ENCODE measurements at places on chromosomes 16 and 17.
A peak's percentile ranks its signal among the peaks of the same experiment; 100 is the strongest.

DNA sequence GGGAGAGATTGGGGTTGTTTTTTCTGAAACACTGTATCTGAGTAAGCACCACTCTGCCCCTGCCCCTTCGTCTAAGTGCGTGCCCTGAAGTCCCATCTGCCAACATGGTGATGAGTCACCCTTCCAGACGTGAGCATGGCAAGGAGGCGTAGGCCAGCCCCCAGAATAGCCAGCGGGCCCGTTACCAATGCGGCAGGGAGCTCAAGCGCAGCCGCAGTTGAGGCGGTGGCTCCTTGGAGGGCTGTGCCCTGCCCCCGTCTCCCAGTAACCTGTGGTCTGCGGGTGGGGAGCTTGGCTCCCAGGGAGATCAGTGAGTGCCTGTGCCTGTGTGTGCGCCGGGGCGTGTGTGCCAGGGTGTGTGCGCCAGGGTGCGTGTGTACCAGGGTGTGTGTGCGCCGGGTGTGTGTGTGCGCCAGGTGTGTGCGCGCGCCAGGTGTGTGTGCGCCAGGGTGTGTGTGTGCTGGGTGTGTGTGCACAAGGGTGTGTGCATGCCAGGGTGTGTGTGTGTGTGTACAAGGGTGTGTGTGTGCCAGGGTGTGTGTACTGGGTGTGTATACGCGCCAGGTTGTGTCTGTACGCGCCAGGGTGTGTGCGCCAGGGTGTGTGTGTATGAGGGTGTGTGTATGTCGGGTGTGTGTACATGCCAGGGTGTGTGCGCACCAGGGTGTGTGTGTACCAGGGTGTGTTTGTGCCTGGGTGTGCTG, 98.6 kb upstream of the CHMP6 start:
- peak overlapping the region; percentile 93 for H3K27ac ChIP-seq
- H3K4me1 ChIP-seq: peaks cover 47% of the 10 kb centered on the region
- H3K27me3 ChIP-seq: no peaks in the 10 kb centered on the region
- DNase-seq: peak; percentile 30

DNA sequence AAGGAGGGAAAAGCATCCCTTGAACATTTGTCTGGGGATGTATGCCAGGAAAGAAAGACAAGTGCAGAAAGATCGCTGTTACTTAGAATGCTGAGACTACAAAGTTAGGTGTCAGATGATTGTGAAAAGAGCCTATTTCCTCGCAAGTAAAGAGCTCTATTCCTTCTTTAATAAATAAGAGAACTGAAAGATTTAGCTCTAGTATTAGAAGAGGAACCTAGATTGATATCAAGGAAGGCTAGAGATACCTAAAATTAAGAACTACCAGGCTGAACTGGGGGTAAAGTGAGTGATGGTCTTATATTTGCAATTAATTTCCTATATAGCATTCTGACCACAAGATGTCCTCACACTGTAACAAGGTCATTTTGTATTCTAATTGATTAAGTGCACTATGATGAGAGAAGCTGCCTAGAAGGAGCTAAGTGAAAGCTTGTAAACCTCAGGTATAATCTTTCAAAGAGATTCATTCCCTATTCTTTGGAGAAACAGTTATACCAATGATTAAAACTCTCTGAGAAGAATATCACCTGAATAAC, 62.3 kb downstream of the SSH2 start:
- no peaks in the 10 kb centered on the region for H3K27me3 ChIP-seq
- no peak for DNase-seq
- peaks cover 23% of the 10 kb centered on the region for H3K4me1 ChIP-seq
- H3K4me3 ChIP-seq: no peak overlapping the region
- no peaks in the 10 kb centered on the region for H3K36me3 ChIP-seq

GRCh38 chr16:81885976-81886586, 107.0 kb downstream of the PLCG2 start:
- peaks cover 3% of the 10 kb centered on the region for H3K4me1 ChIP-seq
- peaks cover 13% of the 10 kb centered on the region for H3K36me3 ChIP-seq
- H3K27me3 ChIP-seq: no peaks in the 10 kb centered on the region
- peak; percentile 15 for DNase-seq

GRCh38 chr17:66858226-66859083, 23.5 kb downstream of the CACNG5 start:
- no peak overlapping the region for H3K4me3 ChIP-seq
- no peak for DNase-seq
- no peak overlapping the region for H3K27ac ChIP-seq
- H3K4me1 ChIP-seq: no peaks in the 10 kb centered on the region
- peaks cover 46% of the 10 kb centered on the region for H3K27me3 ChIP-seq

DNA sequence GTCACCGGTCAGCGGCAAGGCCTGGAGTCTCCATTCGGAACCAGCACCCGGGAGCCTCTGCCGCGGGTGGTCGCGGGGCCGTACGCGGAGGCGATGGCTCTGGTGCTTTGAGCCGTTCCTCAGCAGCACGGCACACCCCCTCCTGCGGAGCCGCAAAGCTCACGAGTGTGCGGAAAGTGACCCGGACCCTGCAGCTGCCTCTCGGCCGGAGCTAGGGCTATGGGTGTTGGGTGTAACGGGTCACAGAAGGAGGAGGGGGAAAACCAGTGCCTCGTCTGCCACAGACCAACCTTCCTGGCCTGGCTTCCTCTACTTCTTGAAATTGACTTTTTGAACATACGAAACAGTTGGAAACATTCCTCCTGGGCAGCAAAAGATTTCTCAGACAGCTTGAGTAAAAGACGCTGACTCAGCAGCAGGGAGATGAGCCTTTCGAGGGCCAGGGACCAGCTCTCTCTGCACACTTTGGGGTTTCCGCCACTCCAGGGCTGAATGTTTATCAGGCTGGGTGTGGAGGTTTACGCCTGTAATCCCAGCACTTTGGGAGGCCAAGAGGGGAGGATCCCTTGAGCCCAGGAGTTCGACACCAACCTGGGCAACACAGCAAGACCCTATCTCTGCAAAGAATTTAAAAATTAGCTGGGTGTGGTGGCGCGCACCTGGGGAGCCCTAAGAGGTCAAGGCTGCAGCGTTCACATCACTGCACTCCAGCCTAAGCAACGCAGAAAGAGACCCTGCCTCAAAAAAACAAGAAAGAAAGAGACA, 26.4 kb upstream of the PITPNA start:
- peaks cover 2% of the 10 kb centered on the region for H3K4me1 ChIP-seq
- H3K27me3 ChIP-seq: no peaks in the 10 kb centered on the region
- no peak overlapping the region for H3K4me3 ChIP-seq
- no peak for DNase-seq
- H3K27ac ChIP-seq: no peak overlapping the region

- peaks cover 27% of the 10 kb centered on the region for H3K36me3 ChIP-seq
- no peak overlapping the region for H3K4me3 ChIP-seq
- H3K27ac ChIP-seq: no peak overlapping the region
- H3K27me3 ChIP-seq: no peaks in the 10 kb centered on the region
- no peak for DNase-seq
- peaks cover 7% of the 10 kb centered on the region for H3K4me1 ChIP-seq
These were observed 12.5 kb downstream of the RGS11 start for GRCh38 chr16:263182-263774.

GRCh38 chr16:30092373-30093010, 768 bp upstream of the TBX6 start:
- DNase-seq: peak; percentile 53
- H3K36me3 ChIP-seq: peaks cover 48% of the 10 kb centered on the region
- H3K4me1 ChIP-seq: peaks cover 27% of the 10 kb centered on the region
- H3K4me3 ChIP-seq: peak overlapping the region; percentile 89
- peak overlapping the region; percentile 91 for H3K27ac ChIP-seq

- DNase-seq: no peak
- H3K4me3 ChIP-seq: no peak overlapping the region
- H3K27ac ChIP-seq: no peak overlapping the region
- no peaks in the 10 kb centered on the region for H3K36me3 ChIP-seq
These were observed 51.3 kb downstream of the TNFRSF13B start for GRCh38 chr17:16920628-16921020.

DNA sequence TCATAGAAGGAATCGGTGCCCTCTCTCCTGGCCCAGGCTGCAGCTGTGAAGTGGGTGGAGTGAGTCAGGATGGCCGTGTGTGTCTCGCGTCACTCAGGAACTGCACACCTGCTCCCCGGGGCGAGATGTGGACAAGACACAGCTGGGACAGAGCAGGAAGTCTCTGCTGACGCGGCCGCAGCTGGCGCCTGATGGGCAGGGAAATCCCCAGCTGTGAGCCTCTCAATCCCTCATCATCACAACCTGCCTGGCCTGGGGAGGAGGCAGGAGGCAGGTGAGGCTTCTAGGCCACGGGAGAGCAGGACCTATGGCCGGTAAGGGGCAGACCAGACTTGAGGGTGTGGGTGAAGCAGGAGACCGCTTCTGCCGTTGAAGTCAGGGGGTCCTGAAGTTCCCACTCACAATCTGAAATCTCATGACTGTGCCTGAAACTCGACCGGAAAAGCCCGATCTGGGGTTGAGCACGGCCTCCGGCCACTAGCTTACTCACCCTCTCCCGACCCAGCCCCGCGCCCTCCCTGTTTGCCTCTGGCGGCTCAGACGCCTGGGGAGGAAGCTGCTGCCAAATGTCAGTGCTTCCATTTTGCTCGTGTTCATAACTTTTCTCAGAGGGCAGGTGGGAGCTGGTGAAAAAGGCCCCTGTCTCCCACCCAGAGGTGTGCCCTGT, 1.1 kb upstream of the TRPV3 start:
- peak overlapping the region; percentile 14 for H3K4me3 ChIP-seq
- DNase-seq: peak; percentile 23
- no peaks in the 10 kb centered on the region for H3K36me3 ChIP-seq
- peaks cover 33% of the 10 kb centered on the region for H3K27me3 ChIP-seq
- peaks cover 9% of the 10 kb centered on the region for H3K4me1 ChIP-seq

GRCh38 chr17:21756856-21757619, 64.7 kb downstream of the KCNJ18 start:
- no peak overlapping the region for H3K4me3 ChIP-seq
- no peak overlapping the region for H3K27ac ChIP-seq
- no peaks in the 10 kb centered on the region for H3K4me1 ChIP-seq
- DNase-seq: no peak

GRCh38 chr16:78705694-78706093, 606.2 kb downstream of the WWOX start:
- peaks cover 13% of the 10 kb centered on the region for H3K4me1 ChIP-seq
- DNase-seq: peak; percentile 1
- H3K27ac ChIP-seq: no peak overlapping the region
- no peak overlapping the region for H3K4me3 ChIP-seq
- no peaks in the 10 kb centered on the region for H3K27me3 ChIP-seq
- H3K36me3 ChIP-seq: no peaks in the 10 kb centered on the region

DNA sequence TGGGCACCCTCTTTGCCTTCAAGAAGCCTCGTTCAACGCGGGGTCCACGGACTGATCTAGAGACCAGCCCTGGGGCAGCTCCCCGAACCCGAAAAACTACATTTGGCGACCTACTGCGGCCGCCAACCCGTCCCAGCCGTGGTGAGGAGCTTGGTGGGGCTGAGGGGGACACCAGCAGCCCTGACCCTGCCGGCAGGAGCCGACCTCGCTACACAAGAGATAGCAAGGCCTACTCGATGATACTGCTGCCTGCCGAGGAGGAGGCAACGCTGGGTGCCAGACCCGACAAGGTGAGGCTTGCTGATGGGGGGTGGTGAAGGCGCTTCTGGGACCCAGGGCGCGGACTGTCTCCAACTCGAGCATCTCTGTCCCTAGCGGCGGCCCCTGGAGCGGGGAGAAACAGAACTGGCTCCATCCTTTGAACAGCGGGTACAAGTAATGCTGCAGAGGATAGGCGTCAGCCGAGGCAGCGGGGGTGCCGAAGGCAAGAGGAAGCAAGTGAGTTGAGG, 5.6 kb downstream of the ACD start:
- peaks cover 44% of the 10 kb centered on the region for H3K36me3 ChIP-seq
- DNase-seq: no peak
- no peaks in the 10 kb centered on the region for H3K27me3 ChIP-seq
- H3K27ac ChIP-seq: no peak overlapping the region
- H3K4me3 ChIP-seq: no peak overlapping the region
- peaks cover 12% of the 10 kb centered on the region for H3K4me1 ChIP-seq

DNA sequence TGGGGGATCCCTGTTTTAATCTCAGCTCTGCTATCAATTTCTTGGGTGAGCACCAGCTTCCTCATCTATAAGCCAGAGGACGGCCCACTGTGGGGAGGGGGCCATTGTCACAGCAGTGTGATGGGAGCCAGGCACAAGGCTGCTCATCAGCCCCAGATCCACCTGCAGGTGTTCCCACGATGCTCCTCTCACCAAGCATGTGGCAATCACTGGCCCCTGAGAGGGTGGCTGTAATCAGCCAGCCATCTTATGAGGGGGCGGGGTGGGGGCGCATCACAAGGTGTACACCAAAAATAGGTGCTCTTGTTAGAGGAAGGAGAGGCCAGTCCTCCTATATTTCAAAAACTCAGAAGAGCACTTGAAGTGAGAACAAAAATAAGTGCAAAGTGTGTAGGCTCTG, 31.2 kb downstream of the HNF1B start:
- H3K4me1 ChIP-seq: no peaks in the 10 kb centered on the region
- H3K27ac ChIP-seq: no peak overlapping the region
- no peak for DNase-seq
- H3K27me3 ChIP-seq: peaks cover 75% of the 10 kb centered on the region
- H3K4me3 ChIP-seq: no peak overlapping the region

GRCh38 chr17:59707971-59708430, 547 bp downstream of the VMP1 start:
- no peaks in the 10 kb centered on the region for H3K27me3 ChIP-seq
- peaks cover 44% of the 10 kb centered on the region for H3K4me1 ChIP-seq
- no peak for DNase-seq
- H3K27ac ChIP-seq: peak overlapping the region; percentile 98
- peaks cover 28% of the 10 kb centered on the region for H3K36me3 ChIP-seq

DNA sequence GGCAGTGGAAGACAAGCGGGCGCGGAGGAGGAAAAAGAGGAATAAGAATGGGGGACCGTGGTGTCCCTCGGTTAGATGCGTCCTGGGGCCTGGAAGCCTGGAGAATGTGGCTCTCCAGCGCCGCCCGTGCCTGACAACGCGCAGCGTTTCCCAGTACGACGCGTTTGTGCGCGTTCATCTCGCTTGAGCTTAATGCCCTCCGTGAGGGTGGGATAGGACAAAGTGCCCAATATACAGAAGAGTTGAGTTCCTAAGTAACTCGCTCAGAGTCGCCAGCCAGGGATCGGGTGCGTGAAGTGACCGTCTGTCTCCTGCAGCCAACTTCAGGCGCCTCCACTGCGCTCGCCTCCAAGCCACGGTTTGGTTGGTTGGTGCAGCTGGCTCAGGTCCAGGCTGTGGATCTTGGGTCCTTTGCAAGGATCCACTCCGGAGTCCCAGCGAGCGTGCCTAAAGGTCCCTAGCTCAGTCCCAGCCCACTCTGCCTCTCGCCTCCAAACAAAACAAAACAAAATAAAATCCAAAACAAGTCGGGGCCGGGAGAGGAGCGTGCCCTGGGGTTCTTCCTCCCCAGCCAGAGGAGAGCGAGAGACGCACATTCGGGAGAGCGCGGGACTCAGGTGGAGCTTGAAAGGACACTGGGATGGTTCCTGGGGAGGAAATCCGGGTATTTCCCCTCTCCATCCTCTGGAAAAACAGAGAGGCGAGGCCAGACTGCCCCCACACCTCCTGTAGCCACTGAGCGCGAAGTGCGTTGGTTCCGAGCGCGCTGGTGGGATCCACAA, 974 bp downstream of the GALR2 start:
- no peak overlapping the region for H3K27ac ChIP-seq
- no peak for DNase-seq
- H3K4me1 ChIP-seq: peaks cover 32% of the 10 kb centered on the region
- peak overlapping the region; percentile 65 for H3K4me3 ChIP-seq
- H3K36me3 ChIP-seq: peaks cover 5% of the 10 kb centered on the region
- H3K27me3 ChIP-seq: peaks cover 44% of the 10 kb centered on the region

Data from effector memory CD8-positive, alpha-beta T cell (primary cell).